ENCODE measurements at places on chromosomes 16 and 17. TPM values are rescaled to one million over a fixed set of nuclear protein-coding genes. Genes with fewer than 3 reads are reported as not detected.

DNA sequence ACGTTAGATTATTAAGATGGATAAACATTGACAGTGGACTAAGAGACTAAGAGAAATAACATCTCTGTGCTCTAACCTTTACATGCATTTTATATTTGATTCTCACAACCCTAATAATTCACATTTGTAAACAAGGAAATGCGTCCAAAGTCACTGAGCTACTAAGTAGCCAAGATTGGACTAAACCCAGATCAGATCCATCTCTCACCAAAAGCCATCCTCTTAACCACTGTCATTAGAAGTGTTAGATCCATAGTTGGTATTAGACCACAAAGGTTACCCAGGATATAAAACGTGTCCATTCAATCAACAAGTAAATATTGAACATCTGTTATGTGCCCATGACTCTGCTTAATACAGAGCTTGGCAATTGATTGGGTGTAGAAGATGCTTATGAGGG lies 5.2 kb downstream of the HSD17B2 start:
- no peaks in the 10 kb centered on the region for H3K4me1 ChIP-seq
- H3K36me3 ChIP-seq: no peaks in the 10 kb centered on the region
- peaks cover 52% of the 10 kb centered on the region for H3K27me3 ChIP-seq
- no peak for DNase-seq
- H3K27ac ChIP-seq: no peak overlapping the region

GRCh38 chr17:80987941-80988461 lies 3.6 kb upstream of the CHMP6 start:
- H3K36me3 ChIP-seq: no peaks in the 10 kb centered on the region
- no peak for DNase-seq
- H3K27me3 ChIP-seq: no peaks in the 10 kb centered on the region
- H3K4me3 ChIP-seq: no peak overlapping the region
- peak overlapping the region; percentile 2 for H3K27ac ChIP-seq
- H3K4me1 ChIP-seq: peaks cover 44% of the 10 kb centered on the region

GRCh38 chr16:47644166-47644565 lies 183.0 kb downstream of the PHKB start:
- no peaks in the 10 kb centered on the region for H3K27me3 ChIP-seq
- no peak overlapping the region for H3K27ac ChIP-seq
- no peaks in the 10 kb centered on the region for H3K4me1 ChIP-seq

DNA sequence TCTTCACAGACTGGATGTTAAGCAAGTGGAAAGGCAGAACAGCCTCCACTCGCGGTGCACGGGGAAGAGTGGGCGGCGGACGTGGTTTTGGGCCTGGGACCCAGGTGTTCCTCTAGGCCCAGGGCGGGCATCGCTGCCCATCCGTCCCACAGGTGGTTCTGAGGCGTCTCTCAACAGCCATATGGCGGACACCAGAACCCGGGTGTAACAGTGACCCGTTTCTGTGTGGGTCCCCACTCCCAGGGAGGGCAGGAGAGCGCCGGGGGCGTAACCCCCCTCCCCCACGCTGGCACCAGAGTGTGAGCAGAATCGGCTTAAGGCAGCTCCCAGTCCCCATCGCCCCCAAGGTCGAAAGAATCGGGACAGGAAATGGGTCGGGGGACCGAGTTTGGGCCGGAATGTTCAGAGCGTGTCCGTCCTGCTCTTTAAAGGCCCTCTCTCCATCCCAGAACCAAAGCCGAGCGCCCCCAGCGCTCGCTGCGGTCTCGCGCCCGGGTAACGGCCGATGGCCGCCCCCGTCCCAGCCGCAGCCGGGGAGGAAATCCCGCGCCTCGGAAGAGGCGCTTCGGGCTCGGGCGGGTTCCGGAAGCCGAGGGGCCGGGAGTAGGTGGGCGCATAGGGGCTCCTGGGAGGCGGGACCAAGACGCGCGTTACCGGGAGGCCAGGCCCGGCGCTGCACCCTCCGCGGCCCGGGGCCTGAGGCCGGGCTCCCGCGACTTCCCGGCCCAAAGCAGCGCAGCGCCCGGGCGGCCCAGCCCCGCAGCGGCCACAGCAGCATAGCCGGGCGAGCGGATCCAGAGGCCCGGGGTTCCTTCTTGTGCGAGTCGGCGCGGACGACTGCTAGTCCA lies at the start of gene TK2:
Gene TK2, minus strand, starts transcription at position 839 of the 848 bp plus-strand sequence. Its CDS starts 61 bp downstream, at position 778.
- peaks cover 4% of the 10 kb centered on the region for H3K36me3 ChIP-seq
- no peak for DNase-seq
- no peaks in the 10 kb centered on the region for H3K27me3 ChIP-seq
- peaks cover 25% of the 10 kb centered on the region for H3K4me1 ChIP-seq

SULT1A2 gene
- 1.9 TPM for total RNA-seq

SLC5A2 gene
- total RNA-seq: 0.10 TPM

CDK5R1 gene
- total RNA-seq: 5.4 TPM

TAOK1 gene
- total RNA-seq: 56.3 TPM

- H3K27me3 ChIP-seq: no peaks in the 10 kb centered on the region
- no peaks in the 10 kb centered on the region for H3K36me3 ChIP-seq
- no peak overlapping the region for H3K27ac ChIP-seq
These were observed 6.6 kb upstream of the STAT3 start for GRCh38 chr17:42394838-42395237.

C16orf96 gene
- 0.10 TPM for total RNA-seq

PRAC2 gene
- total RNA-seq: not detected

GRCh38 chr17:40243761-40244160 lies 24.7 kb downstream of the WIPF2 start:
- no peaks in the 10 kb centered on the region for H3K4me1 ChIP-seq
- H3K4me3 ChIP-seq: no peak overlapping the region
- no peak overlapping the region for H3K27ac ChIP-seq
- no peak for DNase-seq
- H3K27me3 ChIP-seq: no peaks in the 10 kb centered on the region

GRCh38 chr17:45393411-45393810 lies 39.3 kb downstream of the ARHGAP27 start:
- H3K4me3 ChIP-seq: no peak overlapping the region
- H3K4me1 ChIP-seq: peaks cover 19% of the 10 kb centered on the region
- no peaks in the 10 kb centered on the region for H3K27me3 ChIP-seq
- H3K27ac ChIP-seq: no peak overlapping the region
- peaks cover 7% of the 10 kb centered on the region for H3K36me3 ChIP-seq
- DNase-seq: no peak

KRTAP9-4 gene
- not detected for total RNA-seq

- peaks cover 5% of the 10 kb centered on the region for H3K4me1 ChIP-seq
- DNase-seq: no peak
- no peaks in the 10 kb centered on the region for H3K27me3 ChIP-seq
- H3K4me3 ChIP-seq: no peak overlapping the region
- H3K27ac ChIP-seq: no peak overlapping the region
These were observed 21.4 kb upstream of the CACNA1H start for GRCh38 chr16:1131378-1131994.

SPATA22 gene
- not detected for total RNA-seq

DNA sequence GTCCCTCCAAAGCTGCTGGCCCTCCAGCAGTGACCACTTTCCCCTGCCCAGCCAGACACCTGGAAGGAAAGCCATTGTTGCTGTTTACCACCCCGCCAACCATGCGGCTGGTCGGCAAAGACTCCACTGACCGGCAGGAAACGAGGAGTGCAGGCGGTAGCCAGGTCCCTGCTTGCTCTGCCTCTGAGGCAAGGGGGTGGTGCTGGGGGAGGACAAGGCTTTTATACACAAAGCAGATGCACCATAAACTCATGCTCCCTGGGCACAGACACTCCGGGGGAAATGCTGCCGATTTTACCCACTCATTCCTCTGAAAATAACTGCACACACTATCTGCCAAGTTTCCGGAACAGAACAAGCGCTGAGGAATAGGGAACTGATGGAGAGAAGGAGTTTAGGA lies 62.8 kb upstream of the GRIN2A start:
- no peak for DNase-seq
- no peak overlapping the region for H3K27ac ChIP-seq
- H3K4me1 ChIP-seq: peaks cover 3% of the 10 kb centered on the region
- no peaks in the 10 kb centered on the region for H3K27me3 ChIP-seq

- no peak overlapping the region for H3K27ac ChIP-seq
- no peaks in the 10 kb centered on the region for H3K36me3 ChIP-seq
- no peak for DNase-seq
- H3K4me3 ChIP-seq: no peak overlapping the region
These were observed 546.2 kb downstream of the WWOX start for GRCh38 chr16:78645657-78646056.

DNA sequence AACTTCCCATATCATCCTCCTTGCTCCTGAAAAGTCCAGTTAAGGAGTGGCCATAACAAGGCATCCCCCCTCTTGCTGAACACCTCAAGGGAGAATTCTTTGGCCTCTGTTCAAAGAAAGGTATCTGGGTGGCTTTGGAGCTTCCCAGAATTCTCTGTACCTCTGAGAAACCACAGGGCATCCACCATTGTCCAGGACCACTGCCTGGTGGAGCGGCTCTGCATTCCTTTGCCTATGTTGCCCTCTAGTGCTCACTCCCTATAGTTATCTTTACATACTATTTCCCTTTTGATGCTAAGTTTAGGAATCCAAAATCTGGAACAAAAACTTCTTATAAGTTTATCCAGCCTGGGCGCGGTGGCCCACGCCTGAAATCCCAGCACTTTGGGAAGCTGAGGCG lies 30.3 kb downstream of the CHD9NB start:
- no peaks in the 10 kb centered on the region for H3K36me3 ChIP-seq
- peak; percentile 41 for DNase-seq
- no peaks in the 10 kb centered on the region for H3K27me3 ChIP-seq
- no peak overlapping the region for H3K27ac ChIP-seq

MRPL10 gene
- 112 TPM for total RNA-seq

All from HCT116 (cell line).